ENCODE measurements at places on chromosomes 2 and 18.

DNA sequence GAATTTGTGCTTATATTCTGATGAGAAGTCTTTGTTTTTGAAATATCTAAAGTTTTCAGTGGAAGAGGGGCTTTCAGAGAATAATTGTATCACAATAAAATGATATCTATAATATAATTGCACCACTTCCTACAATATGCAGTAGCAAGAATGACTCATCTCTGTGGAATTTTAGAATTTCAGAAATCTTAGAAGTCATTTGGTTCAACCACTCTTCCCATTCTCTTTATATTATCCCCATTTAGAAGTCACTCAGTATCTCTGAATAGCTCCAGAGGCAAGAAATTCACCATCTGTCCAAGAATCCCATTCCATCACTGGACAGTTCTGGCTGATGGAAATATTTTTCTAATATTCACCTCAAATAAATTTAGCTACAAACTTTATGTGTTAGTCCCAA, 59.3 kb upstream of the CCDC68 start:
- DNase-seq = no peak

DNA sequence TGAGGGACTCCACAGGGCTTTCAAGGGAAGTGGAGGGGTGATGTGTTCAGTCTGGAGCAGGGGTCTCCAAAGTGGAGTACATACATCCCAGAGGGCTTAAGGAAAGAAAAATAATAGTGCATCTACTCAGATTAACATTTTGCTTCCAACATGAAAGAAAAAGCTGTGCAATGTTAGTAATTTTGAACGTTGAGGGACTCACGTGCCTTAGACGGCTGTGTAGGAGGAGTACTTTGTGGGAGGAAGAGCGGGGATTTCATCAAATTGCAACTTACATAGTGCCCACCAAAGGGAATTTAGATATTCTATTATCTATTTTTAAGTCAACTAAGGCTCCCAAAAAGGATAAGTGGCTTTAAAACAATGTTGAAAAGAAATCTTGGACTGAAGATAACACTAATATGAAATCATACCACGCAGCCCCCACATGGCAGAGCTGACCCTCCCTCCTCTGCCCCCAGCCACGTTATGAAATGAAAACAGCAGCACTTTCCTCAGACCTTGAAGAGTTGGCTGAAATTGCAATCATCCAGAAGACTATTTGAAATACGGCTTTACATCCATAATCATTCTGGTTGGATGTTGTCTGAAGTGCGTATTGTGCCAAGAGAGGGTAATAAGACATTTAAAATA, 42.9 kb downstream of the MEX3C start:
- DNase-seq = no peak

DNA sequence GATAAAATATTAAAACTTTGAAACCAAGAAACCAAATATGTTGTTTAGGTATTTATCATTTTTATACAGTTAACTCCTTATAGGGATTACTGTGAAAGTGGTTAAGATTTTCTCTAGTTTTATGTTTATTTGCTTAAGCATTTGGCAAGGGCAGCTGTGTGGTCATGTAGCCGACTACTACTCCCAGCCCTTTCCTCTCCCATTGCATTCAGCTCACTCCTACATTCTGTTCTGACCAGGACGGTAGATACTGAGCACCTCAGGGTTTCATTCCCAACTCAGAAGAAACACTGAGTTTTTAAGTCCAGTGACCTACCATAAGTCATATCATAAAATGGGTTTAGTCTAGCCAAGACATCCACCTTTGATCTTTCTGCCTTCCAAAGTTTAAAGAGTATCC, 19.8 kb downstream of the FZD5 start:
- no peak for DNase-seq

GRCh38 chr18:46199515-46200147, 95.4 kb downstream of the HAUS1 start:
- DNase-seq = no peak

- DNase-seq = no peak
Measured at GRCh38 chr2:231764760-231765159, 16.3 kb downstream of the PDE6D start.

DNA sequence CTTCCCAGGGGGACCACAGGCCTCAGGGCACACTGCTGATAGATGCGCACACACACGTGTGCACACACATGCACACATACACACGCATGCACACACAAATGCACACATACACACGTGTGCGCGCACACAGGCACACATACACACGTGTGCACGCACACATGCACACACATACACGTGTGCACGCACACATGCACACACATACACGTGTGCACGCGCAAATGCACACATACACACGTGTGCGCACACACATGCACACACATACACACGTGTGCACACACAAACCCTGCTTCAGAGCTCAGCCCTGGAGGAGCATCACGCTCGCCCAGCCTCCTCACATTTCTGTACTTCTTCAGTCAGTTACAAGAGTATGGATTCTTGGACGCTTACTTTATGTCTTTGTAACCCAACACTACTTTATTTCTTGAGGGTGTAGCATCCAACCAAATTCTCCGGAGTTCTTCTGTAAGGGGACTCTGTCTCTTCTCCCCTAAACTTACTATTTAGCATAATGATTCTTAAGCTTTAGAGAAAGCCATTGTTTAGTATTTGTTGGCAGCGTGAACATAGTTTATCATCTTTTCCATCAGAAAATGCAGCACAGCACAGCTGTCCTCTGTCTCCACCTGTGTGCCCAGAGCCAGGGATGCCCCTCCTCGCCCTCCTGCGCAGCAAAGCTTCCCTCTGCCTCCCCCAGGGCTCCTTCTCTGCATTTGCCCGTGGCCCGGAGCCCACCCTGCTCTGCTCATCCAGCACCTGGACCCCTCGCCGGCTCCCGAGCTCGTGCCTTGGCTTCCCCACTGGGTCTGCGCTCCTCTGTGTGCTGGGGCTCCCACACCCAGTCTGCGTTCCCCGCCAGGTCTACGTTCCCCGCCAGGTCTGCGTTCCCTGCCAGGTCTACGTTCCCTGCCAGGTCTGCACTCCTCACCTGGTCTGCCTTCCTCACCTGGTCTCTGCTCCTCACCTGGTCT, 74.4 kb upstream of the CTDP1 start:
- DNase-seq = no peak
